Right kidney (tissue), 9 donors: ENCODE measurements at places on chromosomes 4 and X.

DNA sequence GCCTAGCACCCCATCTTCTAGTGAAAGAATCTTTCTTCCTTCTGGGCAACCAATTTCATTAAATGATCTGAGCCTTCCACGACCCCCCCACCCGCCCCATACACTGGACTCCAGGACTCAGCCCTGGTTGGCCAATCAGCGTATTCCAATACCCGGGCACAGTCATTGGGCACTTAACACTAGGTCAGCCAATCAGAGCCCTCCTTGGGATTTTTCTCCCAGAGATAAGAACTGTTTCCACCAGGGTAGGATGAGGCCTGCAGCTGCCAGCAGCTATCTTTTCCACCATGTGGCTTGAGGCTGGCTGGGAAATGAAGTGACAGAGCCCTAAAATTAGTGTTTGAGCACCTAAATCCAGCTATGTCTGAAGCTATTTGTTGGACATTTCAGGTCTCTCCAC lies 418.8 kb downstream of the BCOR start:
- DNase-seq: no peak

- no peak for DNase-seq
Observed at GRCh38 chr4:153159016-153159415, 45.2 kb upstream of the TRIM2 start.

DNA sequence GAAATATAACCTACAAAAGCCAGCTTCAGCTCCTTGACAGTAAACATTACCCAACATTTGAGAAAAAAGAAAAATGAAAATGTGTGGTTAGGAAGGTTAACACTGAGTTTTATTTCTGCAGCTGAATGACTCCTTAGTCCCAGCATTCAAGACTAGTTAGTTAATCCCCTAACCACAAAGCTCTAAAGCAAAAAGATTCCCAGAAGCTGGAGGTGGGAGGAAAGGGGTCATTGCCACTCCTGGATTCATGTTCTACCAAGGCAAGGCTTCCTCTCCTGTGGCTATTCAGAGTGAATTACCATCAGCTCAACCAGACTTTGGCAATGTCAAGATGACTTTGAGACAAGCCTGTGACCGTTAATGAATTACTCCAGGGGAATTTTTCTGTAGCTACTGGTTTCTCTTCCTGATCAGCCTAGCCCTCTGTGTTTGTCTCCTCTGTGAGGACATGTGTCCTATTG lies 63.6 kb downstream of the HADH start:
- DNase-seq: no peak

DNA sequence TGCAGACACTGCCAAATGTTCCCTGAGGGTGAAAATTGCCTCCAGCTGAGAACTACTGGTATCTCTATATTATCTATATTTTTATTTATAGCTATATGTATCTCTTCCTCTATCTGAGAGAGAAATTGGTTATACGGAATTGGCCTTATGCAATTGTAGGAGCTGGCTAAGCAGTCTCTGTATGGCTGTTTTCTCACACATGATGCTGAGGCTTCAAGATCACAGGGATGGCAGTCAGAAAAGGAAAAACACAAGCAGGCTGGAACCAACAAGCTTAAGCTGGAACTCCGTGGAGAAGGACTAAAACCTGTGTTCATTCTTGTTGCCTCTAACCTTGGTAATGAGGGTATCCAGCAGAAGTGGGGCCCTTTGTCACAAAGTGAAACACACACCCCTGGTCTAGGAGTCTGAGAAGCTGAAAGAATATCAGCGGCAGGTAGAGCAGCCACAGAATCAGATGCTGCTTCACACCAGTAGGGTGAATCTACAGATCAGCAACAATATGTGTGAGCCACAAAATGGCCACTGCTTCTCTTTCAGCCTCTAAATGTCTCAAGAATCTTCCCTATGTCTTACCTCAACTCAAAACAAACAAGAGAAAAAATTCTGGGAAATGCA lies 166.5 kb upstream of the PPP1R2C start:
- DNase-seq: no peak

DNA sequence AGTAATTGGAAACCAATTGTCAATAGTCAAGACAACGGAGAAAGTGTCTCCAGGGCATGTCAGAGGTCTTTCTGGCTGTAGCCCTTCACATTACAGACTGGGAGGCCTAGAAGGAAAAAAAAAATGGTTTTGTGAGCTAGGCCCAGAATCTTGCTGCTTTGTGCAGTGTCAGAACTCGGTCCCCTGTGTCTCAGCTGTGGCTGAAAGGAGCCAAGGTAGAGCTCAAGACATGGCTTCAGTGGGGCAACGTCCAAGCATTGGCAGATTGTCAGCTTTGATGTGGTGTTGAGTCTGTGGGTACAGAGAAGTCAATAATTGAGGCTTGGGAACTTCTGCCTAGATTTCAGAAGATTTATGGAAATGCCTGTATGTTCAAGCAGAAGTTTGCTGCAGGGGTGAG lies 103.0 kb downstream of the UGT2B28 start:
- no peak for DNase-seq

GRCh38 chr4:56146956-56147355 lies 198.2 kb downstream of the CEP135 start:
- no peak for DNase-seq

DNA sequence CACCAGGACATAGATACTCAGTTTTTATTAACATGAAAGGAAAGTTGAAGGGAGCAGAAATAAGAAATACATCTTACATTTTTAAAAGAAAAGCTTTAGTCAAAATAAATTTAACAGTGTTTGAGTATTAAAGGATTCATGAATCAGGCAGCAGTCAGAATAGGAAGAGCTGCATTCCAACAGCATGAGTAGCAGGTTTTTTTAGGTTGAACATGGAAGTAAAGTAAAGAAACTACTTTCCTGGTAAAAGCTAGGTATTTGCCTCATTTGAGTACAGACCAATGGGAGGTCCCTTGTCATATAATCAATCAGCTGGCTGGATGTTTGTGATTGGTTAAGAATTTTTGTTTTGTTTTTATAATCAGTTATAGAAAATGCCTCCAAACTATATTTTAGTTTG lies 645.9 kb upstream of the INTU start:
- DNase-seq: no peak

DNA sequence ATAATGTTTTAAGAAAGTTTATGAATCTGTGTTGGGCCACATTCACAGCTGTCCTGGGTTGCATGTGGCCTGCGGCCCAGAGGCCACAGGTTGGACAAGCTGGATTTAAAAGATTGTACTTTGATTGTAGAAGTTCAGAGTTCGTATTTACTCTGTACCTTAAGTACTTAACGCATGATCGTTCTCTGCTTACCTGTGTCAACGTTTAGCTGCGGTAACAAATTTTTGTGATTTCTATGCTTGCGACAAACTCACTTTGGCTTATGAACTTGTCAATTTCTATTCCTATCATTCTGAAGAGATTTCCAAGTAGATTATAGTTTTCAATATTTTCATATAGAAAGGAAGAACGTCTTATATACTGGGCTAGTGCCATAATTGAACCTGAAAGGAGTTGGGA lies 285.6 kb downstream of the TENM3 start:
- no peak for DNase-seq

DNA sequence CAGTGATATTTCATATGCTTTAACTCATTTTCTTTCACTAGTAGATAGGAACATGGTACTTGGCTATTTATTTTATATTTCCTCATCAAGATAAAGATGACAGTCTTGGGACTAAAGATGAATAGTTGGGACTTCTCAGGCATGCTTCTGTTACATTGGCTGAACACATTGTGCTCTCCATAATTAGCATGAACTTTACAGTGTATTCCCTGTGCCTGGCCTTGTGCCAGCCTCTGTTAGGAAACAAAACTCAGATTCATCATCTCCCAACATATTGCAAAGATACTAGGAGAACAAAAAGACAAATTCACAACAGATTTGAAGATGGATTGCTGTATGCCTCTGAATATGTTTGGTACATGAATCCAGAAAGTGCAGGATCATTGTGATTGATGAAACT lies 26.4 kb downstream of the GRIA2 start:
- no peak for DNase-seq

GRCh38 chr4:1570291-1571164 lies 113.6 kb downstream of the FAM53A start:
- no peak for DNase-seq

GRCh38 chrX:72666451-72666850 lies 47.7 kb downstream of the PHKA1 start:
- DNase-seq: no peak

DNA sequence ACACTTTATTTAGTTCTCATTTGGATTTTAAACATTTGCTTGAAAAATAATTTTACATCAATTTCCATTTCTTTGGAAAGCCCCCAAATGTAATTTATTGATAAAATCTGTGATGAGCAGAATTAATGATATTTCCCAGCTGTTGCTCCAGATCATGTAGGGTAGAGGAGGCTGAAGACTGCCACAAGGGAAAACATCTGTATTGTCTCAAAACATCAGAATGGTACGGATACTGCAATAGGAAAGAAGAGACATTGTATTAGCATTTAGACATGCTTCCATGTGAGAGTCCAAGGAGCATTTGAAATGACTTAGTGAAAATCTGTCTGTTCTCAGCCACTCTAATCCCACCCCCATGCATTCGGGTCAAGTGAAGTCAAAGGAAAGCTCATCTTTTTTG lies 14.4 kb downstream of the ADH1A start:
- no peak for DNase-seq

DNA sequence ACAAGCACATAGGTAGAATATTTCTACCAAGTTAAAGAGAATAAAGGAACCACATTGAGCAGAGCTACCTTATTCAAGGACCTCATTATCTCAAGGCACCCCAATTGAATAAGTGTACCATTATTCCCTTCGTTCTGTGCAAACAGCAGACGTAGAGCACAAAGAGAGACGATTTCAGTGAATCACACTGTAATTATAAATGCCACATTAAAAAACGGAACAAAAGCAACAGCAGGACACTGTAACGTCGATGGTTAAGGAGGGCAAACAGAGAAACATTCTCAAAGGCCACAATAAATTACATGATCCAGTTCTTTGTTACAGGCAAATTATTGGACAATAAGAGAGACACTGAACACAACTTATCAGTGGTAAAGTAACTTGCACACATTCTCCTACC lies 644.1 kb upstream of the TENM3 start:
- no peak for DNase-seq

GRCh38 chrX:150856101-150856500 lies 42.4 kb downstream of the CD99L2 start:
- no peak for DNase-seq

DNA sequence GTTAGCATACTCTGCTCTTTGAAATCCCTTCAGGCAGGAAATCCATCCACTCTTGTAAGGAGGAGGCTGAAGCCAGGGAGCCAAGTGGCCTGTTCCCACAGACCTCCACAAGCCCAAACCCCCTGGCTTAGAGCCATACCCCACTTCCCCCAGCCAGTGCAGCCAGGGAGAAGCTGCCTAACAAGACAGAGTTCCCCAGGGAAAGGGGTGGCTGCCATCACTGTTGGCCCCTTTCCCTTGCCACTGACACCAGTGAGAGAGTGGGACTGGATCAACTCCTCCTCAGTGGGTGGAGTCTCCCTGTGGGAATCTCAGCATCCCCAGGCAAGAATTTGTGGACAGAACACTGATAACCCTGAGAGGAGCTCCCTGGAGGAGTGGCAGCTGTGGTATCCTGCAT lies 389.4 kb downstream of the PABPC4L start:
- no peak for DNase-seq

- no peak for DNase-seq
Observed at GRCh38 chr4:8745826-8746225, 125.8 kb downstream of the HMX1 start.

- no peak for DNase-seq
Observed at GRCh38 chr4:85774000-85774399, 299.1 kb downstream of the ARHGAP24 start.

DNA sequence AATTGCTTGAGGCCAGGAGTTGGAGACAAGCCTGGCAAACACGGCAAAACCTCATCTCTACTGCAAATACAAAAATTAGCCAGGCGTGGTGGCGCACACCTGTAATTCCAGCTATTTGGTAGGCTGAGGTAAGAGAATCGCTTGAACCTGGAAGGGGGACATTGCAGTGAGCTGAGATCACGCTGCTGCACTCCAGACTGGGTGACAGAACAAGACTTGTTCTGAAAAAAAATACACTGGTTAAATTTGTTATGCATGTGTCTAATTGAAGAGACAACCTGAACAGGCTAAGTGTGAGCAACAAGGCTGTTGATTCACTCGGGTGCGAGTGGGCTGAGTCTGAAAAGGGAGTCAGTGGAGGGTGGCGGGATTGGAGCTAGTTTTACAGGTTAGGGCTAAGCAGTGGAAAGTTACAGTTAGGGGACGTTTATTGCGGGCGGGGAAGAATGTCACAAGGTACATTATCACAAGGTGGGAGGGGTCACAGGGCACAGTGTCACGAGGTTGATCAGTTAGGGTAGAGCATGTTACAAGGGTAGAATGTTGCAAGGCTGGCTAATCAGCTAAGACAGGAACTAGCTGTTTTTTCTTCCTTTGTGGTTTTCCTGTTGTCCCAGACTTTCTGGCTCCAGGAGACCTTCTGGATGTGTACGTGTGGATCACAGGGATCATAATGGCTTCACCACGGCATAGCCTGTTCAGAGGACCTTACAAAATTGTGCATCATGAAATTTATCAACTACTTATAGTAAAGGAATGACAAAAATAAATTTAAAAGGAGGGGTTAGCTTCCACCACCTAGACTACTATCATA lies 115.8 kb downstream of the NAA11 start:
- peak; percentile 9 for DNase-seq

- no peak for DNase-seq
Observed at GRCh38 chr4:107629318-107629717, 90.7 kb downstream of the PAPSS1 start.

GRCh38 chr4:185773419-185773818 lies 38.6 kb downstream of the SORBS2 start:
- DNase-seq: peak; percentile 9

DNA sequence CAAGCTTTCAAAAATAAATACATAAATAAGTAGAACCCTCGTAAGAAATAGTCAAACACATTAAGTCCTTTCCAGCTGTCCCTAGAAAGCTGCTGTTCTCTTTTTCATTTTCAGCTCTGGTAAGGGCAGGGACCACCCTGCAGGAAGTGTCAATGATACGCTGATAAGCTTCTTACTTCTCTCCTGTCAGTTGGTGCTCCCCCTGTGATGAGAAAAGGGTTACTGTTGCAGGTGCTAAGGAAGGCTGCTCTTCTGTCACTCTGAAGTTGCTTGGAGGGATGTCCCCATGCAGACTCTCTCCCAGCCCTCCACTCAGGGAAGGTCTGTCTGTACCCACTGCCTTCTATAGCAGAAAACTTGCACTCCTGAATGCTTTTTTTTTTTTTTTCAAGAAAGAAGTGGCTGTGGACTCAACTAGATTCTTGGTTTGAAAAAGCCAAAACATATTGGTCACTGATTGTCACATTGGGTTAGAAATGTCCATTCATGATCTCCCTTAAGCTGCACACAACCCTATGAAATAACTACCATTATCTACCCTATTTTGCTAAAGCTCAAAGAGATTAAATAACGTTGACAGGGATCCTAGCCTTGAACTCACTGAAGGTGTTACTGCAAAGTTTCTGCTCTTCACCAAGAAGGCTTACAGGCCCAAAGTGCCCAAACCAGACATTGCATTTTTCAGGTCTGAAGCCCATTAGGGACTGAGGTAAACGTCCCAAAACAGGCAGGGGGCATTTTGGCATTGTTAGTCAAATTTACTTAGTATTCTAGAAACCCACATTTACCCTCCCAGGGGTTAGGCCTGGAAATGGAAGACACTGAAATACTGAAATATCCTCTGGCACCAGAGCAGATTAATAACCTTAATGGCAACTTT lies 1.2 kb downstream of the CXCL3 start:
- no peak for DNase-seq

- no peak for DNase-seq
Observed at GRCh38 chr4:174110180-174110579, 173.3 kb downstream of the FBXO8 start.
